ENCODE measurements at places on chromosomes 16 and 17.
A peak's percentile ranks its signal among the peaks of the same experiment; 100 is the strongest.

GRCh38 chr16:86286991-86287663 is 223.2 kb upstream of the FOXF1 start:
- DNase-seq = peak; percentile 33

DNA sequence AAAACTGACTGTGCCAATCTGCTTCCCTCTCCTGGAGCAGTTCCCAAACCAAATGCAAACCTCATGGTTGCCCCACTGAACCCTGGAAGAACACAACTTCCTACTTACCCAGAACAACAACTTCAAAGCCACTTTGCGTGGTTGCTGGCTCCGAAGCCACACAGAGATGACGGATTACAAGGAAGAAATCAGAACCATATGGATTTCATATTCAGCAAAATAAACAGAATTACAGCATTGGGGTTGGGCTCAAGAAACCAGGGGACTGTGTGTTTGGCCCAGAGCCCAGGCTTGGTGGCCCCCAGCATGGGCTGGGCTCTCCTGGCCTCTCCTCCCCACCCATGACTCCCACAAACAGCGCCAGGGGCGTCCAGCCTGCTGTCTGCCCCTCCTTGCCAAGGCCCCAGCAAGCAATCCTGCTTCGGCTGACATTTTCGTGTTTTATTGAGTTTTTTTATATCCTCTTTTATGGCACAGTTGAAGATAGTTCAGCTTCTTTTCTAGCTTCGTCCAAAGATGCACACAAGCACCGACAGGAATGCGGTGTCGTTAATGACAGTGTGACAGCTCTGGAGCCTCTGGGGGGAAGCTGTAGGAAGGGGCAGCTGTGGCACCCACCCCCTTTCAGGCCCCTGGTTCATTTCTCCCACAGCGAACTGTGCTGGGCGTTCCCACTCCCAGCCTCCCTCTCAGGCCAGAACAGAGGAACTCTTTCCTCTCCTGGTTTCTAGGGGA is 137.1 kb downstream of the GAS7 start:
- no peak for DNase-seq

GRCh38 chr17:82678265-82678891 is 20.1 kb downstream of the RAB40B start:
- DNase-seq = no peak

DNA sequence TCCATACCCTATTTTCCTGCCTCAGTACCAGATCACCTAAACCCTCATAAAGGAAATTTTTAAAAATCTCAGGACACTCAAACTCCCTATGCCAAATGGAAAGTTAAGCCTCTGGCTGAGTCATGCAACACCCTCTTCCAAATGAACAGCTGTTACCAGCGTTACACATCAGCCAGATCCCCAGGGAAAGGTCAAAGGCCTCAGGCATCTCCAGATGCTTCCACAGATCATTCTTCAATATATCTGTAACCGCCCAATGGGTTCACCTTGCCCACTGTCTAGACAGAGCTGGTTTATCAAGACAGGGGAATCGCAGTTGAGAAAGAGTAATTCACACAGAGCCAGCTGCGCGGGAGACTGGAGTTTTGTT is 29.1 kb upstream of the SHCBP1 start:
- DNase-seq = no peak

DNA sequence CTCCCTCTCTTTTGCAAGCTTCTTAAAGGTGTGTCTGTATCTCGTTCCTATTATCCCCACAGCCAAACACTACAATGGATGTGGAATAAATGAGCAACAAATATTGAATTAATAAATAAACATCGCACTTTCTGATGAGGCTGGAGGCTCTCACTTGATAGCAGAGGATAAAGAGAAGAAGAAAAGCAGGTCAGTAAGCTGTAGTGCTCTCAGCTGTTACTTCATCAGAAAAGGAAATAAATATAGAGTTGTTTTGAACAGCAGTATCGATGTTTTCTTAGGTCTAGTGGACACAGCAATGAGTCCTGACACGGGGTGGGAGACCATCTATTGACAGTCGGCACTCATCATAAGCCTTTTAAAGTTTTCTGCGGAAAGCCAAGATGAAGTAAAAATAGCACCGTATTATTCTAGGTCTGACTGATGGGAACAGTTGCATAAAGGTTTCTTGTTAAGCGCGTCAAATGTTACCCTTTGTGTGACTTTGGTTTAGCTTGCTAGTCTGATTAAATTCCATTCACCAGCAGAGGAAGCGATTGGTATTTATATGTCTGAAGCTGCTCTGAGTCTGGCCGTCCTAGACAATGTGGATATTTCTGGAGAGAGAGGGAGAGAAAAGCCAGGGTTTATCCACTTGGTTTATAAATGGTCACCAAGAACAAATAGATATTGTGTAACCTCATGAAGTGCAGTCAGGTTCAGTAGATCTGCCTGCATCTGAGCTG is 646.1 kb downstream of the CDH11 start:
- no peak for DNase-seq

DNA sequence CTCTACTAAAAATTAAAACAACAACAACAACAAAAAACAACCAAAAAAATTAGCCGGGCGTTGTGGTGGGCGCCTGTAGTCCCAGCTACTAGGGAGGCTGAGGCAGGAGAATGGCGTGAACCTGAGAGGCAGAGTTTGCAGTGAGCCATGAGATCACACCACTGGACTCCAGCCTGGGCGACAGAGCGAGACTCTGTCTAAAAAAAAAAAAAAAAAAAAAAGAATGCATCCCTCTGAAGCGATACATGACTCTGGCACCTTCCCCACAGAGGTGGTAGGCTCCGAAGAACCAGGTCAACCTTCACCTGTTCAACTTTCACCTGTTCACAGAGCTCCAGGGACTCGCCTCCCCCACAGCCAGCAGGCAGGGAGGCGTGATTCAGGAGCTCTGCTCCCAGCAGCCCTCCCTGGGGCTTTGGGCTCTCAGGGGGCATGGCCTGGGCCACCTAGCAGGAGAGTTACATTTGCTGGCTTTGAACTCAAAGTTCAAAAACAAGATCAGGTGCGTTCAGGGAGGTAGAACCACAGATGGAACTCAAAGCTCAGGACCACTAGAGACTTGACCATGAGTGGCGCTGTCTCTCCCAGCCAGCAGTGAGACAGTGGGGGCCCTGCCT is 5.6 kb downstream of the VAC14 start:
- DNase-seq = no peak

- DNase-seq = no peak
Measured at GRCh38 chr17:9408381-9408780, 167.2 kb downstream of the STX8 start.

DNA sequence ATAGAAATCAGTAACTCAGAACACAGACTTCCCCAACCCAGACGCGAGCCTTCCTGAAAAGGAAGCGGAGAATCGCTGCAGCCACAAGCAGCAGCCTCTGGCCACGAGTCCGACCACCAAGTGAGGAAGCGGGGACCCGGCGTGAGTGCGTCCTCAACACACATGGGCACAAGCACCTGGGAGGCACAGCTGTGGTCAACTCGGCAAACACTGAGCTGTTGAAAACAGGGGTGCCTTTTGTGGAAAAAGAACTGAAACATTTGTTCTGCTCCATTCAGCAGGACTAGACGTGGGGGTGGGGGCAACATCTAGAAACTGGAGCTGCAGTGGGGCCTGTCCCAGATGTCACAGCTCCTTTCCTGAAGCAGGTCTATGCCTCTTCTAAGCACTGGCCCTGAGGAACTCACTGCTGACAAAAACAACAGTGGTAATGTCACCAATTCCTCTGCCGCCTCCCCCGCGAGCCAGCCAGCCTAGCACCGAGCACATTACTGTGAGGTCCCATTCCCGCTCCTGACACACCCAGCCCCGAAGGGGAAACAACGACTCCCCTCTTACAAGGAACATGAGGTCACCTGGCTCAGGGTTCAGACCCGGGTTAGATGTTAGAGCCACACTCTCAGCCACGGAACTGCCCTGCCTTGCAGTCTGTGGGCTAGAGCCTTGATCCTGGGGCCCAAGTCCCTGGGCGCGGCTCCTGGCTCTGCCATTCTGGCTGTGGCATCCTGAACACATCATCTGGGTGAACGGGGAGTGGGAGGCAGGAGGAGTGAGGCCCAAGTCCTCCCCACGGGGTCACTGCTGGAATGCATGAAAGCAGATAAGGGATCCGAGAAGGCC is 29.0 kb downstream of the KDM8 start:
- no peak for DNase-seq

DNA sequence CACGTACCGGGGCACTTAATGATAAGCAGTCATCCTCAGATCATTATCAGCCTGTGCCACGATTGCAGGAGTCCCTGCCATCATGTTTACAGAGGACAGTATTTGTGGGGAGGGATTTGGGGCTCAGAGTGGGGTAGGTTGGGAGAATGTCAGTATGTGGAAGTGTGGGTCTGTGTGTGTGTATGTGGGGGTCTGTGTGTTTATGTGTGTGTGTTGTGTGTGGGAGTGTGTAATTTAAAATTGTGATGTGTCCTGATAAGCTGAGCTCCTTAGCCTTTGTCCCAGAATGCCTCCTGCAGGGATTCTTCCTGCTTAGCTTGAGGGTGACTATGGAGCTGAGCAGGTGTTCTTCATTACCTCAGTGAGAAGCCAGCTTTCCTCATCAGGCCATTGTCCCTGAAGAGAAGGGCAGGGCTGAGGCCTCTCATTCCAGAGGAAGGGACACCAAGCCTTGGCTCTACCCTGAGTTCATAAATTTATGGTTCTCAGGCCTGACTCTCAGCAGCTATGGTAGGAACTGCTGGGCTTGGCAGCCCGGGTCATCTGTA is 13.5 kb upstream of the EFCAB13 start:
- DNase-seq = no peak

GRCh38 chr17:70053241-70054234 is 21.5 kb upstream of the KCNJ16 start:
- DNase-seq = no peak

DNA sequence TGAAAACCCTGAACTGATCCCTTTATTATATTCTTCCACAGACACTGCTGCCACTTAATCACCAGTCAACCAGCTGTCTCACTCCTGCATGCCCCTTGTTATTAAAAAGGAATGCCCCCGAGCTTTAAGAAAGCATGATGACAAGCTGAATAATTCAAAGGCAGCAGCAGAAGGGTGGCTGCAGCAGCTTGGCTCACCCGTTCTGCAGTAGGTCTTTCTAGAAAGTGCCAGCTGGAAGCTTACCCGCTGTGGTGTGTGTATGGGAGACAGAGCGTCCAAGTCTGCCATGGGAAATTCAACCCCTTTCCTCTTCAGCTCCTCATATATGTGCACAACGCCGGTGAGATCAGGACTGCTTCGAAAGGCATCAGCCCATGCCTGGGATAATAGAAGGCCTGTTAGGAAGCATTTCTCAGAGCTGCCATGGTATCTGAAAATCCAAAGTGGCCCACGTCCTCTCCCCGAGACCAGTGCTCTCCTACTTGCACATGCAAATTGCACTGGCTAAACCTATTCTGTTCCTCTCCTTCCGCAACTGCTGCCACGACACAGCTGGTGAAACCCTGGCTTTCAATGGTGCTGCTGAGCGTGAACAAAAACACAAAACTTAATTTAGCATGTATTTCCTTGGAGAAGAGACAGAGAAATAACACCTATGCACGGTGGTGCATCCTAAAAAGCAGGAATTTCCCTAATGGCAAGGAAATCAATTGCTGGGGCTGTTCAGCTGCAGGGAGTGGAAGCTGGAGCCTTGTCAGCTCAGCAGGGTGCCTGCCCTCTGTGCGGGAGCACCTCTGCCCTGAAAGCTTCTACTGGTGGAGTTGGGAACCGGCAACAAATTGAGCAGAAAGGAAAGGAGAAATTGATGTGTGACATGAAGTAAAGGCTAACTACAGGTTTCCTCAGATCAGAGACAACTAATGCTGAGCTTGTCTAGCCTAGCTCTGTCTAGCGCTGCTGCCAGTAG is 47.9 kb upstream of the SREBF1 start:
- no peak for DNase-seq

DNA sequence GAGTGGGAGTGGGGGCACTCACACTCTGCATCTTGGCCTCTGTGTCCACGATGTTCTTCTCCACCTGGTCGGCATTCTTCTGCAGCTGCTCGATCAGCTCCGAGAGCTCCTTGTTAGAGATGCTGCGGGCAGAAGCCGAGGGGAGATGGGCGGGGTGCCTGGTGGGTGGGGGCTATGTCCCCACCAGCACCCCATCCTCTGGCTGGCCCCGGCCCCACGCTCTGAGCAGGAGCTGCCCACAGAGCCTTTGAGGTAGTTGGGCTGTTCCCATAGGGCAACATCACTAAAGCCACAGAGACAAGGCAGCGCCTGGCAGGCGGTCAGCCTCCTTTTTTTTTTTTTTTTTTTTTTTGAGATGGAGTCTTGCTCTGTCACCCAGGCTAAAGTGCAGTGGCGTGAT is 26.1 kb downstream of the PPL start:
- no peak for DNase-seq

DNA sequence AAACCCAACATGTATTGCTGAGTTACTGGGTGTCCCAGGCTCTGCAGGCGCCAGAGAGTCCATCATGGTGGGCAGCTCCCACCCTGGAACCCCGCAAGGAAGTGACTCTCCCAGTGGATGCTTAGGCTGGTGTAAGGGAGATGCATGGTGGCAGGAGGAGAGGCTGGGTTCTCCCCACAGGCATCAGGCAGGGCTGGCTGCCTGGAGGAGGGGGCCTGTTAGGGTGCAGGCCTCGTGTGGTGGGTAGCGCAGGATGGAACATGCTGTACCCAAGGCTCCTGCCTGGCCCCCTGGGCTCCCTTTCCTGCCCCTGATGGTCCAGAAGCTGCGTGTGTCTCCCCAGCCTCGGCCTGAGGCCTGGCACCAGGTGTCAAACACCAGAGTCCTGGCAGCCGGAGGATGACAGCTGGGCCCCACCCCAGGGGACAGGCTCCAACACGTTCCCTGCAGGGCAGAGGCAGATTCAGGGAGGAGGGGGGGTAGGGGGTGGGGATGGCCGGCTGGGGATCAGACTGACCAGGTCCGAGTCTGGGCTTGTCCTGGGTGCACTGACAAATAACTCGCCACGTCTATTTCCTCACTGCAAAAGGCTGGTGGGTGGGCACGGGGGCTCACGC is 40.2 kb upstream of the CIBAR2 start:
- no peak for DNase-seq

GRCh38 chr16:19153876-19154275 is 14.2 kb upstream of the SYT17 start:
- DNase-seq = no peak

- DNase-seq = no peak
Measured at GRCh38 chr16:160691-161190, 5.0 kb upstream of the HBM start.

DNA sequence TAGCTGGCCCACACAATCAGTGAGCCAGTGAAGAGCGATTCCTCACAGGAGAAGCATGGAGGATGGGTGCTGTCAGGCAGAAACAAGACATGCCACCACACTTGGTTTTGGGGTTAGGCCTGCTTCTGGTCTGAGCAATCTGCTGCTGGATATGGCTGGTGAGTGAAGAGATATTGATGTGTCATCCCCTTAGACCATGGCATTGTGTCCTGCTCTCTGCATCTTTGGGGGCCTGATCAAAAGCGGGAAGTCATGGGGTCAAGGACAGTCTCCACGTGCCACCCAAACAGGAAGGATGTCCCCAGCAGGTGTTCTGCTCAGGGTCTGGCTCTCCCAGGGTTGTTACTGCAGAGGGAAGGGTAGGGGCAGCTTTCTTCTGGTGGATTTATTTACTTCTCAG is 140.7 kb downstream of the PRKCB start:
- DNase-seq = no peak

GRCh38 chr17:57485566-57485865 is 229.2 kb downstream of the MSI2 start:
- DNase-seq = no peak

Data from H1 (cell line).